ENCODE measurements at places on chromosomes 12 and 14. TPM values are rescaled to one million over a fixed set of nuclear protein-coding genes. Genes with fewer than 3 reads are reported as not detected.

Gene KRT3
- 0.06 TPM for total RNA-seq

Gene KCNH3
- 2.2 TPM for total RNA-seq

Gene CLEC14A
- total RNA-seq = not detected

Gene MIPOL1
- total RNA-seq = 2.8 TPM

Gene LUM
- 0.29 TPM for total RNA-seq

Gene DHRS2
- 6.0 TPM for total RNA-seq

Gene FSCB
- not detected for total RNA-seq

Gene SMARCC2
- total RNA-seq = 33.6 TPM

Gene SGPP1
- total RNA-seq = 16.4 TPM

Gene REP15
- total RNA-seq = 0.28 TPM

Gene CLEC12A
- total RNA-seq = not detected

Gene NPAS3
- not detected for total RNA-seq

Gene TAS2R50
- not detected for total RNA-seq

Gene TEX52
- not detected for total RNA-seq

Gene TEAD4
- total RNA-seq = 40.2 TPM

Gene TPPP2
- total RNA-seq = not detected

Gene TEX22
- total RNA-seq = 0.06 TPM

Gene ACRBP
- total RNA-seq = 0.13 TPM

Gene SCYL2
- 18.4 TPM for total RNA-seq

Gene ACOT4
- 1.6 TPM for total RNA-seq

Gene GLS2
- 0.11 TPM for total RNA-seq

Gene SLC39A2
- total RNA-seq = not detected
